ENCODE measurements at places on chromosomes 1 and 21. TPM values are rescaled to one million over a fixed set of nuclear protein-coding genes. Genes with fewer than 3 reads are reported as not detected.

- DNase-seq, result no peak
Measured at GRCh38 chr1:102757363-102757762, 351.0 kb downstream of the COL11A1 start.

GRCh38 chr1:95033843-95034242 lies 38.9 kb downstream of the ALG14 start:
- DNase-seq, result no peak

DNA sequence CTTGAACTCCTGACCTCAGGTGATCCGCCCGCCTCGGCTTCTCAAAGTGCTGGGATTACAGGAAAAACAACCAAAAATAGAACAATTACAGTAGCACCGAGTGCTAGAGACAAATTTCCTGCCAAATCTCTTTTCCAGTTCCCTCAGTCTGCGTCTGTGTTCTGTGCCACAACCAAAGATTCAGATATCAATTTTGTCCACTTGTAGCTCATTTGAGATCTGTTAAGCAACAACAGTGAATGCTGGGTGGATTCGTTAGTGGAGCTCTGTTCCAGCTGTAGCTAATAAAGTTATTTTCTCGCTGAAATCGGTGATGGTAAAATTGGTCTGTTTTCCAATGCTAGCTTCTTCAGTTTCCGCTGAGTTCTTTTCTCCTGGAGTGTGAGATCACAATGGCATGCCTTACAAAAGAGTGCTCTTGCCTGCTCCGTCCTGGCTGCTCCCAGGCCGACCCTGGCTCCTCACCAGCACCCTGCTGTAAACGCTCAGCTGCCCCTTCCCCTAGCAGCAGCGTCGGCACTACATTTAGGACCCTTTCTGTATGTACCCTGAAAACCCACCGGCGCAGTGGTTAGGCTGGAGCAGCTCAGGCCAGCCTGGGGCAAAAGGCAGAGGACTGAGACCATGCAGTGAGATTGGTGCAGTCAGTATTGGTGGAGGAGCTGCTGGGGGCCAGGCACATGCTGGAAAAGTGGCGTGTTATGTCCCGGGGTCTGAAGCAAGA lies 395.4 kb downstream of the KIF26B start:
- no peak for DNase-seq

GRCh38 chr1:36150296-36151133 lies 1.2 kb upstream of the TRAPPC3 start:
- DNase-seq, result peak; percentile 88

DNA sequence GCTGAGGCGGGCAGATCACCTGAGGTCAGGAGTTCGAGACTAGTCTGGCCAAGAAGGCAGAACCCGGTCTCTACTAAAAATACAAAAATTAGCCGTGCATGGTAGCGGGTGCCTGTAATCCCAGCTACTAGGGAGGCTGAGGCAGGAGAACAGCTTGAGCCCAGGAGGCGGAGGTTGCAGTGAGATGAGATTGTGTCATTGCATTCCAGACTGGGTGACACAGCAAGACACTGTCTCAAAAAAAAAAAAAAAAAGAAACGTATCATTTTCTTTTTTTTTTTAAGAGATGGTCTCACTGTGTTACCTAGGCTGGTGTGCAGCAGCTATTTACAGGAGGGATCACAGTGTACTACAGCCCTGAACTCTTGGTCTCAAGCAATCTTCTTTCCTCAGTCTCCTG lies 47.3 kb downstream of the ITGB3BP start:
- no peak for DNase-seq

DNA sequence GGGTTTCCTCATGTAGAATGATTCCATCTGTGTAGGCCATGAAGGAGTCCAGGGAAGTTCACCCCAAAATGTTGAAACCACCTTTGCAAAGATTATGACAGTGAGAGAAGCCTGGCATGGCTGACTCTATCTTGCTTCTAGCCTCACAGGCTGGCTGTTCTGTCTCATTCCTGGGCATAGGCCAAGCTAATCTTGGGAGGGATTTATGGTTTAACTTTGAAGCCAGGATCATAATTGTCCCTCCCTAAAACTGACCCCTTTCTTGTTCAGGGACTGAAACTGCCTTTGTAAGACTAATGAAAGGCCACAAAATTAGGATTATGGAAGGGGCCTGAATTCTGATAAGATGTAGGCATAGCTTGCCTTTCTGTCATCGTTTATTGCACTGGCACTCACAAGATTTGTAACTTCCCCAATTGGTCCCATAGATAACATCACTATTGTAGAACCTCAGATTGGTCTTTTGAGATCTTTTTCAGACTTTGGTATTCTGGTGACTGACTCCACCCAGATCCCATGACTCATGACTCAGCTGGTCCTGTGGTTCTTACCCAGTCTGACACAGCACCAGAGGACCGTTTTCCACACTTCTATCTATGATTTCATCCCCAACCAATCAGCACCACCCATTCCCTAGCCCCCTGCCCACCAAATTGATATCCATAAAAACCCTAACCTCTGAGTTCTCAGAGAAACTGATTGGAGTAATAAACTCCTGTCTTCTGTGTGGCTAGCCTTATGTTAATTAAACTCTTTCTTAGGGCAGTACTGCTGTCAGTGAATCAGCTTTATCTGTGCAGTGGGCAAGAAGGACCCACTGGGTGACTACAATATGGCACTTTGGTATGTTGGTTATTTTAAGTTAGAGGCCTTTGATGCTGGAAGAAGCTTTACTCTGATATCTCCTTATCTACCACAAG lies 13.6 kb upstream of the LAMTOR5 start:
- no peak for DNase-seq

DNA sequence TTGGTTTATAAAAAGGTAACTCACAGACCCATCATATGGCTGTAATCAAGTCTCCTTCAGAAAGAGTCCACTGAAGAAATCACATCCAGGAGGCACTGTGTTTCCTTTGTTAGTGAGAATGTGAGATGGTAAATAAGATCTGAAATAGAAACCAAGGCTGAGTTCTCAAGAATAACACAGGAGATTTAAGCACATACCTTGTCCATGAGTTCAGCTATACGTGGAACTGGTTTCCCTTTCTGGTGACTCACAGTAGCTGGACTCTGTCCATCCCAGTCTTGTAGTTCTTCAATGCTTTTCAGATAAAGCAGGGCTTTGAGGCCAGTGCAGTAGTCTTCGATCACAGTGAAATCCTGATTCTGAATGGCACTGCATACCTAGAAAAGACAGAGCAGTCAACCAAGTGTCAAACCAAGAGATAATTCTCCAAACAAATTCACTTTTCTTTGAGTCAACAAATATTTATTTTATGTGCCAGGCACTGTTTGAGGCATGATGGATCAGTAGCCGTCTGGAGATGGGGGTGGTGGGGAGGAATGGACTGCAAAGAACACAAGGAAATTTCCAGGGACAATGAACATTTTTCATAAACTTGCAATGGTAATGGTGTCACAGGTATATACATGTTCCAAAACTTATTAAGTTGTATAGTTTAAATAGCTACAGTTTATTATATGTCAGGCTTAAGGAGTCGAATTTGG lies 471.4 kb downstream of the PTBP2 start:
- DNase-seq, result no peak

GRCh38 chr1:192793983-192794767 lies 14.7 kb upstream of the RGS2 start:
- no peak for DNase-seq

DNA sequence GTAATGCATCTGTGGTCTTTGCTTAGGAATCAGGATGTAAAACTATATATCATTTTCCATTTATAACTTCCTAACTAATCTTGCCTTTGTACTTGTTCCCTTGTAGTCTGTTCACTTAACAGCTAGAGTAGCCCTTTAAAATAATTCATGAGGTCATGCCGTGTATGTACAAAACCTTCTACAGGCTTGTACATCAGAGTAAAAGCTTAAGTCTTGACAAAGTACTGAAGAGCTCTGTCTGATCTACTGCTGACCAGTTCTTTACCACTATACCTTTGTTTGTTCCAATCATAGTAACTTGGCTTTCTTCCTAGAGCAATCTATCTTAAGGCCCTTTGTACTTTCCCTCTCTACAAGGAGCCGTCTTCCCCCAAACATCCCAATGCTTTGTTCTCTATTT lies 90.7 kb upstream of the KIAA1614 start:
- no peak for DNase-seq

The RIPPLY3 gene
- total RNA-seq, result not detected

The SMIM1 gene
- total RNA-seq, result not detected

DNA sequence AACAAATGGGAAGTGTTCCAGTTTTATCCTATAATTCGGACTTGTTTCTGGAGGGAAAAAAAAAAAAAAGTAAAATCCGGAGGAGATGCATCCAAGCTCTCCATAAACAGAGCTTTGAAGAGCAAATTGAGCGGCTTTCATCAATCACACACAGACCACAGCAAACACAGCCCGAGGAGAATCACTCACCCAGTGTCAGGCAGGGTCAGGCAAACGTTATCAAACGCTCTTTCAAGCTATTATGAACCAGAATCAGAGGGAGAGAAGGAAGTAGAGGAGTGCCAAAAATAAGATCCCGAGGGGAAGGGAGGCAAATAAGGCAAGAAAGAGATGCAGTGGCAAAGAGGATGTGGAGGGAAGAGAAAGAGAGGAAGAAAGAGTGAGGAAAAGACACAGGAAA lies 188.3 kb upstream of the CAMK1G start:
- DNase-seq, result no peak

The PTGER3 gene
- 36.4 TPM for total RNA-seq

- no peak for DNase-seq
Measured at GRCh38 chr1:209652121-209652735, at the start of gene LAMB3. Gene LAMB3 (minus strand): TSS chr1:209652425. CDS start chr1:209650944, 1,481 bp downstream.

DNA sequence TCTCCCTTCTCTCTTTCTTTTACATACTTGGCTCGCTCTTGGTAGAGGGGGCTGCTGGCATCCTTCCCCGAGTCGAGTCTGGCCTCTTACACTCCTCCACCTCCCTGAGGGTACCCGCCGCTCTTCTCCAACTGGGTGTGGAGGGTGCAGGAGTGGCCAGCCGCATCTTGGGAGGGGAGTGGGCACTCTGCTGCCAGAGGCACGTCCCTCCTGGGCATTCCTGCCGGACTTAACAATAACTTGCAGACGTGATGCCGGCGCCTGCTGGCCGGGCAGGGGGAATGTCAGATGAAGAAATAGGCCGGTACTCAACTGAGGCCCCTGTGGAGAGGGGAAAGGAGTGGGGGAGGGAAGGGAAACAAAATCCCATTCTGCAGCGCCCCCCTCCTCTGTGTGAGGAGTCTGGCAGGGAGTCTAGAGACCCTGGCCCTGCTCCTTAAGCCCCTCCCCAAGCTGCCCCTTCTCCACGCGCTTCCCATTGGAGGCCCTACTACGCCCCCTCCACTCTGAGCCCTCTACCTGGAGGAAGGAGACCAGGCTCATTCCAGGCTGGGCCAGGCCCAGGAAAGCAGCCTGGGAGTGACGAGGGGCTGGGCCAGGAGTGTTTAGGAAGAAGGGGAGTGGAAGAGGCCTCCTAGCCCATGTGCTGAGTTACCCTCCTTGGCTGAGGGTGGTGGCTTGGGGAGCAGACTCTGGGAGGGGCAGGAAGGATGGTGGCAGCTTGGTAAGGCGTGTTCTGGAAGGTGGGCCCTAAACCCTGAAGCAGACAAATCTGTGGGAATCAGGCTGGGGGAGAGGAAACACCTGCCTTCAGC lies 1.8 kb downstream of the ATP2B4 start:
- DNase-seq, result peak; percentile 31

- DNase-seq, result no peak
Measured at GRCh38 chr1:207179036-207179435, 75.0 kb downstream of the C4BPA start.

DNA sequence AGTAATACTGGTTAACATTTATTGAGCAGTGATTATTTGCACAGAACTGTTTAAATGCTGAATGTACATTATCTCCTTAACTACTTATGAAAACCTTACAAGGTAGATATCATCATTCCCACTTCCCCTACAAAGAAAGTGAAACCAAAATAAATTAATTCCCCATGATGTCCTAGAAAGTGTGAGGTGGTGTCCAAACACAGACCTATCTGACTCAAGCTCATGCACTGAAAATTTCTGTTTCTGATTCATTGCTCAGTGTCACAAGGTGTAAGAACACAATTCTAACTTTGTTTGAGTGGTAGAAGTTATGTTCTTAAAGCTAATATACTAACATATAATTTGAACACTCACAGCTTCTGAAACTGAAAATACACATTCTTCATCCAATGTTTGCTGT lies 178.7 kb downstream of the MRPL39 start:
- DNase-seq, result no peak

The HJV gene
- total RNA-seq, result not detected

GRCh38 chr1:91605566-91605965 lies 104.9 kb downstream of the CDC7 start:
- DNase-seq, result no peak

- DNase-seq, result no peak
Measured at GRCh38 chr1:212975111-212975918, 25.0 kb downstream of the VASH2 start.

DNA sequence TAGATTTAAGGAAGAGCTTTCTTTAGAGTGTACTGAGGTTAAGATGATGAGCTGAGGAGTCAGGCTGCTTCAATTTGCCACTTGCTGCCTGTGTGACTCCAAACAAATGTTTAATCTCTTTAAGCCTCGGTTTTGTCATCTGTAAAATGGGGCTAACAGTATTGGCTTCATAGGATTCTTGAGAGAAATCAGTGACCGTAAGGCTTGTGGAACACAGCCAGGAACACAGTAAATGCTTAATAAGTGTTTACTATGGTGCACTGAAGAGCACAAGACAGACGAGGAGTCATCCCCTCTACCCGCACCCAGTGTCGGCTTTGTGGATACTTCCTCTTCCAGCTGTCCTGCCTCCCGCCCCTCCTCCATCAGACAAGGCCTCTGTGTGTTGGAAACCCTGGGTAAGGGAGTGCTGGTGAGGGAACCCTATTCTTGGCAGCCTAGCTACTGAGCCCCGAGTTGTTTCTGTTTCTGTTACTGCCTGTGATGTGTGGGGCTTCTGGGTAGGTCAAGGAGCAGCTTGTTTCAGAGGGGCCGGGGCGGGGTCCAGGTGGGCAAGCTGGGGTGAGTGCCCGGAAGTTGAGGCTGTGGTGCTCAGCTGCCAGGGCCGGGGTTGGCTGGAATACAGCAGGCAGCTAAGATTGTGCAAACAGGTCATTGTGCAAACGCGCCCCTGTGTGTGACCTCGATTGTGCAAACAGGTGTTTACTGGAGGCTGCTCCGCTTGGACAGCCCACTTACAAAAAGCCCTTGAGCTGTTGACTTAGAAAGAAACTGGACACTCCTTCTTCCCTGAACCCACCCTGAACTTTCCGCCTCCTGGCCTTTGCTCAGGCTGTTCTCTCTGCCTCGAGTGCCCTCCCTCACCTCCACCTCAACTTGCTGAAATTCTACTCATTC lies 4.0 kb upstream of the CSF3R start:
- peak; percentile 50 for DNase-seq

- no peak for DNase-seq
Measured at GRCh38 chr1:145963265-145964019, 933 bp downstream of the ANKRD34A start.

DNA sequence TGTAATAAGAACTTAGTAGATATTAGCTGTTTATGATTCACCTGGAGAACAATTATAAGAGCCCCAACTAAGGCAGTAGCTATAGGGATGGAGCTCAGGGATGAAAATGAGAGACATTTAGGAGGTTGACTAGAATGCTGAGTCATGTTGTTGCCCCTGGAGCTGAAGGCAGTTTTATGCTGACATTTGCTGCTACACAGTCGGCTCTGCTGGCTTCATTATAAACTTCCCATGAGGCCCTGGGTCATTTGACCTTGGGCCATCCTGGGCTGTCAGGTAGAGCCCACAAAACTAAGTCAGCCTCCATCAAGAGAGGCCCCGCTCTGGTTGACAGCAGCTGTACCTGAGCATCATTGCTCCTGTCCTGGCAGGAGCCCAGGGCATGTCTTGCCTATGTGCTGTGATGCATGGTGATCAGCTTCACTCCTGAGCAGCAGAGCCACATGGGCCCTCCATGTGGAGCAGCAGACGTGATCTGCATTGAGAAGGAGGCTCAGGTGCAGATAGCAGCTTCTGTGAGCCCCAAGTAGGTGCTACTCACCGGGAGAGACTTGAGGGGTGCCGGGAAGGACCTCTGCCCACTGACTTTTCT lies 112.4 kb downstream of the TBX19 start:
- DNase-seq, result no peak

The E2F2 gene
- 0.21 TPM for total RNA-seq

The COL8A2 gene
- 26.7 TPM for total RNA-seq

All from tibial nerve (tissue), 4 donors.